ENCODE measurements at places on chromosomes 1 and 21.

GRCh38 chr1:38908821-38909220 is 27.4 kb upstream of the GJA9 start:
- no peak for DNase-seq

DNA sequence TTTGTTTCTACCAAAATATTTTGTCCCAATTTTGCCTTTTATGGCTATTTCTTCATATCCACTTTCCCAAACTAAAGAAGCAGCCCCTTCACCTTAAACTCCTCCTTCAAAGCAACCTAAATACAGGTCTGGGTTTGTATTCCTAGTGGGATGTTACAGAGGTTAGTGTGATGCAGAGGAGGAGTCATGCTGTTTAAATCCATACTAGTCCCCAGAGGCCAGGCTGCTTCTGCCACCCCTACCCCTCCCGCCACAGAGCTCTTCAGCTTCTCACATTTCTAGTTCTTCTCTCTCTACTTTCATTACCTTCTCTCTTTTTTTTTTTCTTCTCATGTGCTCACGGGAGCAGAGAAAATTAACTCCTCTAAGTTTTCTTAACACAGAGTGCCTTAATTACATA is 29.3 kb downstream of the SELL start:
- no peak for DNase-seq

DNA sequence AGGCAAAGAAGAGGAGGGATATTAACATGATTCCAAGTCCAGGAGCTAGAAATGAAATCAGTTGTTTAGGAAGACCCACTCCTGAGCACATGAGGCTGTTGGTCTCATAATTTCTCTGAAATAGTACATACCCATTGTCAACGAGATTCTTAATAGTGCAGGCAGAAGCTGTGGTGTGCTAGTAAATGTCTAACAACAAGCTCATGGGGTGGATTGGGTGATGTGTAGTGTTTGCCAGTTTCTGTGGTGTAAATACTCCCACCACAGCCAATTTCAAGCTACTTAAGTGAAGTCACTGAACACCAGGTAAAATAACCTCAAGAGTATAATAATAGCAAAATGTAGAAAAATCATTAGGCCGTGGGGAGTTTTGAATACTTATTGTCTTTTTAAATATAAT is 42.0 kb downstream of the SYF2 start:
- DNase-seq: no peak

DNA sequence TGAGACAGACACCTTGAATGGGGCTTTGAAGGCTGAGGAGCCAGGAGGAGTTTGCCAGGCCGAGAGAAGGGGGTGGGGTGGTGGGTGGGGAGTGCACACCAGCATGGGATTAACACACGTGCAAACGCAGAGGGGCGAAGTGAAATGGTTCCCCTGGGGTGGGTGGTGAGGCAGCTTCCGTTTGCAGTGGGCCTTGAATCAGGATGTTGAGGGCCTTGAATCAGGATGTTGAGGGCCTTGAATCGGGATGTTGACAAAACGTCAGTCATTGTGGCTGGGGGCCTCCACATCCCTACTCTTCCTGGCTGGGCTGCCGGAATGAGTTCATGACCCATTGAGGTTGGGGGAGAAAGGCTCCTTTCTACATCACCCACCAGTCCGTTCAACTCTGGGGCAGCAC is 16.6 kb downstream of the LDLRAP1 start:
- DNase-seq: no peak

GRCh38 chr1:243393096-243393495 is 137.3 kb downstream of the SDCCAG8 start:
- no peak for DNase-seq

DNA sequence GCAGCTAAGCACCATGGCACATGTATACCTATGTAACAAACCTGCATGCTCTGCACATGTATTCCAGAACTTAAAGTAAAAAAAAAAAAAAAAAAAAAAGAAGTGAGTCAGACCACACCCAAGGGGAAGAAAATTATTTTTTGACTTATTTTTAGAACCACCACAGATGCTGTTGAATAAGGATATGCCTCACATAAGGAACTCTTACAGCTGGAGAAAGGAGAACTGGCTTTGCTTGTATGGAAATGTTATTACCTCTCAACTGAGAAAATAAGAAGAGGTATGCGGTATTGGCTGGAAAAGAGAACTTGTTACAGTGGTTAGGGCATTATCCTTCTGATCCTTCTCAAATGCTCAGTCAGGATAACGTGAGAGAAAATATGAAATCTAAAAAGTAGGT is 27.5 kb upstream of the FCER1A start:
- DNase-seq: no peak

DNA sequence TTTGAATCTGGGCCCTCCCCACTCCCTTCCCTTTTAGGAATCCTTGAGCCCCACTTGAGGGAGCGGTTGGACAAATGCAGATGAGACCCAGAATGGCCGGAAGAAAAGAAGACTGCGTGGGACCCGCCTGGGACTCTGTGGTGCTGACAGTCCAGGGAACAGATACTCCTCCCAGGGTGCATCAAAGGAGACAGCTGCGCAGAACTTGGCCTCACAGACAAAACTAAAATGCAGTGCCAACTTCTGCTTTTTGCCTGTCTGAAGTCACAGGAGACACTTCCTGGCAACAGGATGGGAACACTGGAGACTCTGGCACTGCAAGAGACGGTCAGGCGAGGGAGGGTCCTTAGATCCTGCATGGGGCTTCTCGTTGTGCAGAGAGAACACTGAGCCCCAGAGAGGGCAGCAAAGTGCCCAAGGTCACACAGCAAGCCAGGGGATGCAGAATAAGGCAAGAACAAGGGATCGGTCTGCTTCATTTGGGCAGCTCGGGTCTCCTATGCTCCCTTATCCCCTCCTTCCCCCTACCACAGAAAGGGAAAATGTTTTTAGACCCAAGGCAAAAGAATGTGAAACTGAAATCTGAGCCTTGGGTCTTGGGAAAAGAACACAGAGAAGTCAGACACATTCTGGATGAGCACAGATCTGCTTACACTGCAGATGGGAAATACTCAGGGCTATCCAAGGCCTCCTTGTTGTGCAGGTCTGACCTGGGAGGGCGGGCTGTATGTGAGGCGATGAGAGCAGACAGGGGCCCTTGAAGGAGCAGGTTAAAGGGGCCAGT is 182.4 kb downstream of the TRABD2B start:
- DNase-seq: no peak

GRCh38 chr1:158506369-158506987 is 34.5 kb downstream of the OR10R2 start:
- DNase-seq: no peak

- DNase-seq: no peak
Measured at GRCh38 chr21:30962013-30962412, 76.3 kb downstream of the KRTAP19-8 start.

DNA sequence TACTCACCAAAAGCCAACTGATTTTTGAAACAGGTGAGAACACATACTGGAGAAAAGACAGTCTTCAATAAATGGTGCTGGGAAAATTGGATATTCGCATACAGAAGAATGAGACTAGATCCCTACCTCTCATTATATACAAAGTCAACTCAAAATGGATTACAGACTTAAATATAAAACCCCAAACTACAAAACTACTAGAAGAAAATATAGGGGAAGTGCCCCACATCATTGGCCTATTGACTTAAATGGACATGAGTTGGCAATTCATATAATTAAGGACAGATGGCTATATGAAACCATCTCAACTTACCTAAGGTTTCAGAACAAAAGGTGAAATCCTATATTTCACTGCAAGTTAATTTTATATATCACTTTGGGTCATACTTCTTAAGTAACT is 60.1 kb downstream of the C4BPA start:
- no peak for DNase-seq

DNA sequence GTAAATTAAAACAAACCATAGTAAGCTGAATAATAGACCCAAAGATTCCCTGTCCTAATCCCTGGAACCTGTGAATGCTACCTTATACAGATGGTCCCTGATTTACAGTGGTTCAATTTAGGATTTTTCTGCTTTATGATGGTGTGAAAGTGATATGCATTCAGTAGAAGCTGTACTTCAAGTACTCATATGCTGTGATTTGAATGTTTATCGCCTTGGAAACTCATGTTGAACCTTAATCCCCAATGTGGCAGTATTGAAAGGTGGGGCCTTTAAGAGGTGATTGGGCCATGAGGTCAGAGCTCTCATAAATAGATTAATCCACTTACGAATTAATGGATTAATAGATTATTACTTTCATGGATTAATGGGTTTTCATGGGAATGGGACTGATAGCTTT is 10.6 kb upstream of the RRP15 start:
- DNase-seq: no peak

DNA sequence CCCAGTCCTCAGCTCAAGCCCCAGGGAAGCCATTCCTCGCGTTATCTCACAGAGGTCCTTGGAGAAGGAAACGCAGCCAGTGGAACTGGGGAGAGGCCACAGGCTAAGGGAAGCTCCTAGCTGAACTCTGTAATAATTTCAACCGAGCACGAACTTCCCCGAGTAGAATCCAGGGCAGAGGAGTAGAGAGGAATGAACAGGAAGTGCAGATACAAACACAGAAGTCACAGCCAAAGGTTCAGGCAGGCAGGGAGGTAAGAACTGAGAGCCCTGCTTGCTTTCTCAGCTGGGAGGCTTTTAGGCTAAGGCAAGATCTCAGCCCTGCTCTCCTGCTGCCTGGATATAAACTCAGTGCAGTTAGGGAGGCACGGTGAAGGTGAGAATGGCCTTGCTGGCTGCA is 23.7 kb downstream of the WARS2 start:
- DNase-seq: no peak

DNA sequence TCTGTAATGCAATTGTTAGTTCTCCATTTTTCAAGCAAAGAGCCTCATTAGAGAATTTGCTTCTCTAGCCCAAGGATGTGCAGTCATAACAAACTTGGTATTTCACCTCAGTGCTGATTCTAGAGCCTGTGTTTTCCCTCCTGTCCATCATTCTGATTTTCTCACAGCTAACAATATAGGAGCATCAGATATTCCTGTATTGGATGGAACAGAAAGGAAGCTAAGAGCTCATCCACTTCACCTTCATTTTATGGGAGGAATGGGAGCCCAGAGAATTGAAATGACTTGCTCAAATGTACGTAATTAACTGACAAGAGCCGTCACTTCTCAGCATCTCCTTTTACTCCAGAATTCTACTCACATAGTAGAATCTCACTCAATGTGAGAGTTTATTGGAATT is 96.6 kb downstream of the EDEM3 start:
- no peak for DNase-seq
